Testis (tissue), 5 donors: ENCODE measurements at places on chromosomes 2 and 18. TPM values are rescaled to one million over a fixed set of nuclear protein-coding genes. Genes with fewer than 3 reads are reported as not detected.

DNA sequence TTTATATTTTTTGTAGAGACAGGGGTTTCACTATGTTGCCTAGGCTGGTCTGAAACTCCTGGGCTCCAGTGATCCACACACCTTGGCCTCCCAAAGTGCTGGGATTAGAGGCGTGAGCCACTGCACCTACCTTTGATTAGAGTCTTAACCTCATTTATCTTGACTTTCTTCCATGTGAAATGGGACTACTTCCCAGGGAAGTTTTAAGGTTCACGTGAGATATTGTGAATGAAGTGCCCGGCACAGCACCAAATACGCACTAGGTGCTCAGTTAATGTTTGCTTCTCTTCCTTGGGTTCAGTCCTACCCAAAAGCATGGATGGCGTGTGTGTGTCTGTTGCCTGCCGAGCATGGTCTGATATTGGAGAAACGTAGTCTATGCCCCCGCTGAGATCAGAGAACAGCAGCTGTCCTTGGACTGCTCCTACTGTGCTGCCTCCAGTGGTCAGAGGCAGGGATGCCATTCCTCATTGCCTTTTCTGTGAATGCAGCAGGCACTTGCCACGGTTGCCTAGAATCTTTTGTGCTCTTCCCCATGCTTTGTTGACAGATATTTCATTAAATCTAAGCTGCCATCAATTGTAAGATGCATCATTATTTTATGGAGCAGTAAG lies 12.3 kb upstream of the TFCP2L1 start:
- no peak overlapping the region for H3K27ac ChIP-seq
- H3K4me1 ChIP-seq, result no peaks in the 10 kb centered on the region
- no peaks in the 10 kb centered on the region for H3K36me3 ChIP-seq
- H3K4me3 ChIP-seq, result no peak overlapping the region
- H3K27me3 ChIP-seq, result no peaks in the 10 kb centered on the region
- DNase-seq, result peak; percentile 48

Gene MORN2
- total RNA-seq, result 123 TPM

- no peaks in the 10 kb centered on the region for H3K27me3 ChIP-seq
- no peak for DNase-seq
- no peak overlapping the region for H3K27ac ChIP-seq
- H3K36me3 ChIP-seq, result no peaks in the 10 kb centered on the region
Measured at GRCh38 chr2:134174711-134175110, 79.2 kb upstream of the MGAT5 start.

Gene GALR1
- total RNA-seq, result 0.16 TPM

Gene NOP58
- 61.8 TPM for total RNA-seq

DNA sequence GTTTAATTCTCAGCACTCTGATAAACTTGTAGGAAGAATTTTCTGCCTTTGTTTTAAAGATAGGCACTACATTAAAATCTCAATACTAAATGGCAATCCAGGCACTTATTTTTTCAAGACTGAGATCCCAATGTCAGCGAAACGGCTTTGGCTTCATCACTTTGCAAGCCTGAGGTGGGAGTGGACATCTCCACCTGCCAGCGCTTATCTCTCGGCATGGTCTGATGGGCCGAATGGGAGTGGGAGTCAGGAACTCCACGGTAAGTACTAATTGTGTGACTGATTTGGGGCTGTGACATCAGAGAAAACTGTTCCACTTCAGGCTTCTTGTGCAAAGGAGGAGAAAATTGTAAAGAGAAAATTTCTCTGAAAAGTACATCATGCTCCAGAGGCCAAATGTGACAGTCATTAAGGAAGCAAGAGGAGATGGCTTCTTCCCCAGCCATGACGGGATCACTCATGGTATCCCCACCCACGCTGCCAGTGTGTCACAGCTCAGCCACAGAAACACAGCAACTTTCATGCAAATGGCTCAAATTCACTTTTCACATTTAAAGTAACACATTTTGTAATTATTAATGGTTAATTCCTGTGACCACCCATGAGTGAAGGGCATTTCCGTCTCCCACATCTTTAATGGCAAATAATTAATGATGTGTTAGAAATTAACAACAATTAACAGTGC lies 385.5 kb upstream of the HNRNPA3 start:
- no peaks in the 10 kb centered on the region for H3K4me1 ChIP-seq
- no peaks in the 10 kb centered on the region for H3K36me3 ChIP-seq
- H3K27ac ChIP-seq, result no peak overlapping the region
- no peak overlapping the region for H3K4me3 ChIP-seq
- DNase-seq, result no peak
- no peaks in the 10 kb centered on the region for H3K27me3 ChIP-seq

Gene FLACC1
- 10.5 TPM for total RNA-seq

DNA sequence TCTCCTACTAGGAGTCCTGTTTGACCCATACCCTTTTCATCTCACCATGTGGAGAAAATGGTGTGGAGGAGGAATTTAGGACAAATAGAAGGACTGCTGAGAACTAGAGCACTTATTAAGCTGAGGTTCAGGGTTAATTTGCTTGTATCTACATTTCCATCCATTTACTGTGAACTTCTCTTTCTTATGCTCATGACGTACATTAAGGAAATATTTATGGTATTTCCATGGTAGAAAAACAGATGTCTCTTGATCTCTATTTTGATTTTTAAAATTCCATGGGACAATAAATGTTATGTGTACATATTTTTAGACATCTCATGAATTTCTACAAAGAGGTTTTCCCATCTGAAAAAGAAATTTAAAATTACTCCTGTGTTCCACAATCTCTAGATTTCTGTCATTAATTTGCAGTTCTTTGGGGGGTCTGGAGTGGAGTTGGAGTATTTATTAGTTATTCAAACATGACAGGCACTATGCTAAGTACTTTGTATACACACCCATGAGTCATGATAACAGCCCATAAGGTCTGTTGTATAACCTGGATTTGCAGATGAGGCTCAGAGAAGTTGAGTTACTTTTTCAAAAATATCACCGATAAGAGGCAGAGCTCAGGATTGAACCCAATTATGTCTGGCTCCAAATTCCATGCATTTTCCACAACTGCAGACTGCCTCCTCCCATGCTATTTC lies 112.6 kb downstream of the COPS8 start:
- DNase-seq, result no peak
- H3K4me3 ChIP-seq, result no peak overlapping the region
- no peaks in the 10 kb centered on the region for H3K4me1 ChIP-seq
- H3K27ac ChIP-seq, result no peak overlapping the region
- H3K27me3 ChIP-seq, result no peaks in the 10 kb centered on the region
- no peaks in the 10 kb centered on the region for H3K36me3 ChIP-seq

DNA sequence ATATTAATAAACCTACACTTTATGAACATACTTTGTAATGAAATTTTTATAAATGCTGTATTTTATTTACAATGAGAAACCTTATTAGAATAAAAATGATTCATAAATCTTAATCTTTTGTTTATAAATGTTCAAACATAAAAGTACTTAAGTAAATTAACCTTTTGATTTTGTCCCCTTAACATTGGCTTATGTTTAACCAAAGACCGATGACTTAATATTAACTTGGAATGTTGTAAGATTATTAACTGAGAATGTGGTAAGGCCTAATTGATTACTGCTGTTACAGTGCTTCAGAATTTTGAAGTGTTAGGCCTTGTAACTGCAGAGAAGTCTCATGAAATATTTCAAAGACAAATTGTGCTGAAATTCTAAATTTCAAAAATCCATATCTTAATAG lies 5.7 kb downstream of the CPS1 start:
- no peaks in the 10 kb centered on the region for H3K4me1 ChIP-seq
- DNase-seq, result no peak
- no peaks in the 10 kb centered on the region for H3K27me3 ChIP-seq
- no peaks in the 10 kb centered on the region for H3K36me3 ChIP-seq
- no peak overlapping the region for H3K4me3 ChIP-seq

GRCh38 chr2:192004188-192004963 lies 157.5 kb upstream of the CAVIN2 start:
- no peak overlapping the region for H3K4me3 ChIP-seq
- no peak for DNase-seq
- no peaks in the 10 kb centered on the region for H3K4me1 ChIP-seq
- H3K36me3 ChIP-seq, result no peaks in the 10 kb centered on the region
- H3K27me3 ChIP-seq, result no peaks in the 10 kb centered on the region

Gene CTDSP1
- total RNA-seq, result 87.3 TPM

GRCh38 chr2:239329284-239329971 lies 71.4 kb downstream of the HDAC4 start:
- H3K4me1 ChIP-seq, result peaks cover 31% of the 10 kb centered on the region
- H3K4me3 ChIP-seq, result no peak overlapping the region
- H3K27ac ChIP-seq, result peak overlapping the region; percentile 90
- no peaks in the 10 kb centered on the region for H3K36me3 ChIP-seq

- H3K27ac ChIP-seq, result peak overlapping the region; percentile 99
- DNase-seq, result peak; percentile 65
- no peaks in the 10 kb centered on the region for H3K36me3 ChIP-seq
- peaks cover 37% of the 10 kb centered on the region for H3K4me1 ChIP-seq
- H3K4me3 ChIP-seq, result peak overlapping the region; percentile 77
Measured at GRCh38 chr2:28395334-28396061, 2.8 kb downstream of the FOSL2 start.

DNA sequence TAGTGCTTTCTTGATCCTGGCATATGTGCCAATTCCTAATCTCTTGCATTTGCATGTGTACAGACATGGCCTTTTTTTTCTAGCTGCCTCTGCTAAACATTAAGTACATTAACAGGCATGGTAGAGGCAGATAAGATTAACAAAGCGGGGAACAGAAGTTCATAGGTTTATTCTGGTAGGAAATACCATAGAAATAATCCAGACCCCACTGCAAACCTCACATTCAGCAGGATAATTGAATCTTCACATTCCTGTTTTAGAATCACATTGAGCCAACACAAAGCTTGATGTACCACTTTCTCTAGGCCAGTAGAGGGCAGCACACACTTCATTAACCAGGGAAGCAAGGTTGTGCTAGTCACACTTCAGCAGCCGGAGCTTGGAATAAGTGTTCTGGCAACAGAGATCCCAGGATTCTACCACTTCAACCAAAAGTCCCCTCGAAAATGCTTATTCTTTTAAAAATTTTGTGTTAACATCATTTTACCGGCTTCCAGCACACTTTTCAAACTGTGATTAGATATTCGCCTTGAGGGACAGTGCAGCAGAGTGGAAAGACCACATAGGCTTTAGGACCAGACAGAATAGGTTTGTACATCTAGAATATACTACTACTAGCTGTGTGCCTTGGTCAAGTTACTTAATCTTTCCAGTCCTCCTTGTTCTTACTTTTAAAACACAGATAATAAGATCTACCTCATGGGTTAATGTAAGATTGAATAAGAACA lies 420.2 kb upstream of the CHST9 start:
- H3K27ac ChIP-seq, result no peak overlapping the region
- no peaks in the 10 kb centered on the region for H3K4me1 ChIP-seq
- no peaks in the 10 kb centered on the region for H3K36me3 ChIP-seq
- DNase-seq, result peak; percentile 79
- H3K4me3 ChIP-seq, result no peak overlapping the region

Gene TMEM178A
- total RNA-seq, result 5.7 TPM

Gene FABP1
- not detected for total RNA-seq

Gene CYP27A1
- 62.8 TPM for total RNA-seq

DNA sequence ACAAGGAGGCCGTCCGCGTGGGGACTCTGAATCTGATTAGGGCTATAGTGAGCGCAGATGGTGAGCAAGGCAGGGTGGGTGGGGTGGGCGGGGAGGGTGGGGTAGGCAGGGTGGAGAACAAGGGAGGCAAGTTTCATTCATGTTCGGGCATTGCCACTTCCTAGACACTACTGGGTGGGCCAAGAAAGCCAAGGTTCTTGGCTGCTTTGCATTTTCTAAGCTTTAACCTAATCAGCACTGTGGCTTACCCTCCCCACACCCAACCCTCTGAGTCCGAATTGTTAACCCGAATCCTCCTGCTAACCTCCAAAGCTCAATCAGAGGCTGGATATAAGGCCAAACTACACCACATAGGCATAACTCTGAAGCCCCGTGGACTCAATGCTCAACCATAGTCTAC lies 18.1 kb downstream of the MROH2A start:
- no peak overlapping the region for H3K27ac ChIP-seq
- no peaks in the 10 kb centered on the region for H3K27me3 ChIP-seq
- H3K4me3 ChIP-seq, result no peak overlapping the region
- DNase-seq, result no peak

Gene LDAH
- 19.4 TPM for total RNA-seq
